ENCODE measurements at places on chromosomes 12 and 14.
A peak's percentile ranks its signal among the peaks of the same experiment; 100 is the strongest.

GRCh38 chr14:105622329-105622955, 96.1 kb downstream of the TMEM121 start:
- DNase-seq: no peak

GRCh38 chr14:99596071-99596627, 7.9 kb downstream of the CCDC85C start:
- no peak for DNase-seq

DNA sequence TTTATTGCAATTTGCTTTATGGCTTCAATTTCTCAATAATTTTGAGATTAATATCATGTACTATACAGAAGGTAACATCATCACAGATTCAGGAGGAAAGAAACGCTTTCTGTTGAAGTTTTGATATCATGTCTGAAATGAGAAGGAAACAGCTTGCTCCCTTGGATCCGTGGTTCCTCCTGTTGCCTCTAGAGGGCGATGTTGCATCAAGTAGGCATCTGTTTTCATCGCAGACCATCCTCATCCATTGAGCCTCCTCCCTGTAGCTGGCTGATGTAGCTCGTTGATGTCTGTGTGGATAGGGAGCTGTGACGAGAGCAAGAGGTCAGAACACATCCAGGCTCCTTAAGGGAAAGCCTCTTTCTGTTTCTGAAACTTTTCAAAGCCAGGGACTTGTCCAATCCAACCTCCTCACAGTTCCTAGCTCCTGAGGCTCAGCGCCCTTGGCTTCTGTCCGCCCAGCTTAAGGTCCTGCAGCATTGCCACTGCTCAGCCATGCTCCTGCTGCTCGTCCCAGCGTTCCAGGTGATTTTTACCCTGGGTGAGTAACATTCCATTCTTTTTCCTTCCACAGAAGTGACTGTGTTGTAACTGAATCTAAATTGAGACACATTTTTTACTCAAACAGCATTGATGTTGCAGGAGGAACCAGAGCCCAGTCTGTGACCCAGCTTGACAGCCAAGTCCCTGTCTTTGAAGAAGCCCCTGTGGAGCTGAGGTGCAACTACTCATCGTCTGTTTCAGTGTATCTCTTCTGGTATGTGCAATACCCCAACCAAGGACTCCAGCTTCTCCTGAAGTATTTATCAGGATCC, 304.8 kb upstream of the OR4E1 start:
- no peak for DNase-seq

DNA sequence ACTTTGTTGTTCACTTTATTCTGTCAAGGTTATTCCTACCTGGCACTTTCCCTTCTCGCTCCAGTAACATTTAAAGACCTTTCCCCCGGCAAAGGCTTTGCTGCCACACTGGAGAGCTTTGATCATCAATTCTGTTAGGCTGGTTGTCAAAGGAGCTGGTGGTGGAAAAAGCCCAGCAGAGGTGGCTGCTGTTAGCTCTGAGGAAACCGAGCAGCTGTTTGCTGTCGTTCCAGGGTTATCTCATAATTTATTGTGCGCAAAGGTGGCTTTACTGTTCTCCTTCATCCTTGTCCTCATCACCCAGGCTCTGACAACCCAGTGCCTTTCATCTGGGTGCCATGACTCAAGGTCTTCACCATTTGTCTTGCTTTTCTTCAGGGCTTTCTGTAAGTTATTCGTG, 38.2 kb upstream of the CRADD start:
- DNase-seq: no peak

DNA sequence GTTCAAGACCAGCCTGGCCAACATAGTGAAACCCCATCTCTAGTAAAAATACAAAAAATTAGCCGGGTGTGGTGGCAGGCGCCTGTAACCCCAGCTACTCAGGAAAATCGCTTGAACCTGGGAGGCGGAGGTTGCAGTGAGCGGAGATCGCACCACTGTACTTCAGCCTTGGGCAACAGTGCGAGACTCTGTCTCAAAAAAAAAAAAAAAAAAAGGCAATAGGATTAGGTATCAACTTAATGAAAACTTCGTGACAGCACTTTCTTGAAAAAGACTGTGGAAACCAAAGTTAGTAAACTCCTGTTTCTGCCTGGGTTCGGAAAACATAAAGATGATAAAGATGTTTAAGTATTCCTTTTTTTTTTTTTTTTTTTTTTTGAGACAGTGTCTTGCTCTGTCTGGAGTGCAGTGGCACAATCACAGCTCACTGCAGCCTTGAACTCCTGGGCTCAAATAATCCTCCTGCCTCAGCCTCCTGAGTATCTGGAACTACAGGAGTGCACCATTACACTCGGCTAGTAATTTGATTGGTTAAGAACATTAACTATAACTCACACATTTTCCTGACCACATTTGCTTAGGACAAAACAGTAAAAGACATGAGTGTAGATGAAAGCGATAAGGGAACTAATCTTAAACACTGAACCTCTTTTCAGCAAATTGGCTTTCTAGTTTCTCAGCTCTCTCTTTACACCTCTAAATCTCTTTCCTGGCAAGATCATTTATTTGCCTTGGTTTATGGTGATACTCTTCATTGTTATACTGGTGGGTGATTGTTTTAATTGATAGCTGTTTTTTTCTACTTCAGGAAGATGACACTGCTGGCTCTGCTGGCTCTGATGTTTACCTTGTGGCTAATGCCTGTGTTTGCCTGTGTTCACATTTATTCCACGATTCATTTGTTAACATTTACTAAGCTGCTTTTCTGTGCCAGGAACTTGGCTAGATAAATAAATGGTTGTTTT, 15.8 kb downstream of the HIF1A start:
- DNase-seq: no peak

- no peak for DNase-seq
Observed at GRCh38 chr12:15318841-15319240, 3.5 kb upstream of the PTPRO start.

- DNase-seq: peak; percentile 57
Observed at GRCh38 chr12:6613015-6613775, 6.0 kb upstream of the CHD4 start.

DNA sequence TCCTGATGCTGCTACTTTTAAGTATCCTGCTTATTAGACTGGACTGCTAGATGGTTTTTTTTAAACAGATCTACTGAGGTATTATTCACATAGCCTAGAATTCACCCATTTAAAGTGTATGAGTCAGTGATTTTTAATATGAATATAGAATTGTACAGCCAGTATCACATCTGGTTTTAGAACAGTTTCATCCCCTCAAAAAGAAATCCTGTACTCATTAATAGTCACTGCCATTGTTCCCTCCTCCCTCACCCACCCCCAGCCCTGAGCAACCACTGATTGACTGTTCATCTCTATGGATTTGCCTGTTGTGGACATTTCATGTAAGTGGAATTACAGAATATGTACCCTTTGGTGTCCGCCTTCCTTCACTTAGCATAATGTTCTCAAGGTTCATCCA, 98.4 kb downstream of the PPP2R5C start:
- DNase-seq: no peak

DNA sequence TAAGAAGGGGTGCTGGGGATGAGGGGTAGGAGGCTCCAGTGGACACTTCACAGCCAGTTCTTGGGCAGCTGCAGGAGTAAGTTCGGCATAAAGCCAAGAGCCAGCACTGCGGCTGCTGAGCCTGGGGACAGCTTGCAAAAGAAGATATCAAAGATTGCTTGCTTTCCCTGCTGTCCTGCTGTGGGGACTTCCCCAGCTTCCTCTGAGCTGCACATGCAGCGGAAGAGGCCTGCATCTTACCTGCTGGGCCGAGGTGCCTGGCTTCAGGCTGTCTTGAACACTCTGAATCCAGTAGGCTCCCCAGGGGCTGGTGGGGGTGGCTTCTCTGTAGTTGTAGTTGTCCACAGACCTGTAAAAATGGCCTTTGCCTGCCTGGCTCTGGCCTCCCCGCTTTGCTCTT, 1.3 kb downstream of the CHGA start:
- DNase-seq: no peak

DNA sequence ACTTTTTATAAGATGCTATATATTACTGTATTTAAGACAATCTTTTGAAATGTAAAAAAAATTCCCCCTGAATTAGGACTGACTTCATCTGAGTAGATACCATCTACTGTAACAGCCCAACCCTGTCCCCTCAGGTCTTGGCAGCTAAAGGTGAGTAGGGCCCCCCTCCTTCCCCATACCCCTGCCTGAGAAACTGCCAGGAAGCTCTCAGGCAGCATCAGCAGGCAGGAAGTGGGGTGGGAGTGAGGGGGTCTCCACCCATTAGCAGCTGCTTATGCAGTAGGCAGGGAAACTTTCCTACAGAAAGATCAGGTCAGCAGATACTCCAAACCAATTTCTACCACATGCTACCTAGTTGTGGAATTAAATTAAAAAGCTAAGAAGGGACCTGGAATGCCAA, 62.5 kb downstream of the PAX9 start:
- no peak for DNase-seq

GRCh38 chr12:105819549-105819948, 319.2 kb downstream of the NUAK1 start:
- DNase-seq: no peak

DNA sequence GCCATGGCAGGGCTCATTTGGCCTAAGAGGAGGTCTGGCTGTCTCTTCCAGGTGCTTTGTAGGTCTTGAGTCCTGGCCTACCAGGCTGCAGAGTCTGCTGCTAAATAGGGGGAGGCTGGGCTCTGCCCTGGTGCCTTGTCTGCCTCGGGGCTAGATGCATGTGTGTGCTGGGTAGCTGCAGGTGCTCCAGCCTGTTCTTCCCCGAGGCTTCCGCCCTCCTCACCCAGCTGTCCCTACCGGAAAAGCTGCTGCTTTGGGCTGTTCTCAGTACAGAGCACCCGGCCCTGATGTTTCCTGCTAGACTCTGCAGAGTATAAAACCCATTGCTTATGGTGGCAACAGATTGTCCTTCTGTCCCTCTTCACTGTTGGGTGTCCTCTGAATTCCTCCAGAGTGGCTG, 37.7 kb downstream of the RAB35 start:
- DNase-seq: no peak

DNA sequence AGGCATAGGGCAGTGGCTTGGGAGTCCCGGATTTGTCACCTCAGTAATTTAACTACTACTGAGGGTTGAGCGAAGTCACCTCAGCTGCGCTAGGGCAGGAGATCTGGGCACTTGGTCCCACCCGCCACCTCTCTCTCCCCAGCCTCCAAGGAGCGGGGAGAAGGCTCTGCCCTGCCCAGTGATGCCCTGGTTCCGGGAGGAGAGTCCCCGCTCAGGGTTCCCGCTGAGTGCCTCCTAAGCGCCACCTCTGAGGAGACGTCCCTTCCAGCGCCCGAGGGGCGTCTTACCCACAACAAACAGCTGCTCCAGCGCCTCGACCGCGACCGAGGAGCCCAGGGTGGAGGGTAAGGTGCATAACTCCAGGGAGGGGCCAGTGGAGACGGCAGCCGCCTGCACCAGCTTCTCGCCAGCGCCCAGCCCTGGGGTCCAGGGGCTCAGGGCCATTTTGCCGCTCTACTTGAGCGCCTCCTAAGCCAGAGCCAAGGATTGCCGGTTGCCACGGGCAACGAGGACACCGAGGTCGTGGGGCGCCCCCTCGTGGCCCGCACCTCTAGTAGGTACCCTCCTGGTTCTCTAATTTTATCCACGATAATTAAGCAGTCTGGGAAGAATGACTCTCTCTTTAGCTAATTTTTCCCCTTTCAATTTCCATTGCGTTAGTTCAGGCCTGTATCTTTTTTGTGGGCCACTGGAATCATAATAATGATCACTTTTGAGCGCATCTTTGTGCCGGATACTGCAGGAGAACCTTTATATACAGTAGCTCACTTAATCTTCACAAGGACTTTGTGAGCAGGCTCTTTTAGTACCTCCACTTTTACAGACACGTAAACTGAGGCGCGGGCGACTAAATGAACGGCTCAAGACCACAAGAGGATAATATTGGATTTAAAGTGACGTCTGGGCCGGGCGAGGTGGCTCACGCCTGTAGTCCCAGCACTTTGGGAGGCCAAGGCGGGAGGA, at the start of gene CCDC175:
CCDC175 (minus strand) TSS at position 481 of the 963 bp plus-strand sequence; CDS start at position 444, 37 bp downstream.
- DNase-seq: peak; percentile 68

- no peak for DNase-seq
Observed at GRCh38 chr12:51171884-51172514, 936 bp downstream of the TFCP2 start.

GRCh38 chr12:95517246-95517645, 34.0 kb downstream of the USP44 start:
- no peak for DNase-seq

DNA sequence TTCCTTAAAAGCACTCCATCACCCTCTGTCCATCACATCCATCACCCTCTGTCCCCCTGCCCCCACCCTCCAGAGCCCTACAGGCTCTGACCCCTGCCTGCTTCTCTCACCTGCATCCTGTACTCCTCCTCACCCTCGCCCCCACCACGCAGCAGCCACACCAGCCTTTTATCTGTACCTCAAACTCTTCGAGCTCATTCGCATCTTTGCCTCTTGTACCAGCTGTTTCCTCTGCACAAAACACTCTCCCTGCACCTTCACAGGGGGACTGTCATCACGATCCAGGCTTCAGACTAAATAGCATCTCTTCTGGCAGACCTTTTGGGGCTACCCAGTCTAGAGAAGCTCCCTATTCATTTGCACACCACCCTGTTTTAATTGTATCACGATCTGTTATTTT, 24.1 kb downstream of the TMEM229B start:
- DNase-seq: no peak

DNA sequence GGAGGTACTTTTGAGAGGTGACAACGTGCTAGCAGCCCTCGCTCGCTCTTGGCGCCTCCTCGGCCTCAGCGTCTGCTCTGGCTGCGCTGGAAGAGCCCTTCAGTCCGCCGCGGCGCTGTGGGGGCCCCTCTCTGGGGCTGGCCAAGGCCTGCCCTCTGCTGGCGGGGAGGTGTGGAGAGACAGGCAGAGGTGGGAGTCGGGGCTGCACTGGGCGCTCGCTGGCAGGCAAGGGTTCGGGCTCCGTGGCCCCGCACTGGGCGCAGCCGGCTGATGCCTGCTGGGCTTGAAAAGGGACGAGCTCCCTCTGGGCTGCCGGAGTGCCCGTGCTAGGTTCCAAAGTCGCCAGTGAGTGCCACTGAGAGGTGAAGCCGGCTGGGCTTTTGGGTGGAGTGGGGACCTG, 580.0 kb downstream of the DIO2 start:
- no peak for DNase-seq

DNA sequence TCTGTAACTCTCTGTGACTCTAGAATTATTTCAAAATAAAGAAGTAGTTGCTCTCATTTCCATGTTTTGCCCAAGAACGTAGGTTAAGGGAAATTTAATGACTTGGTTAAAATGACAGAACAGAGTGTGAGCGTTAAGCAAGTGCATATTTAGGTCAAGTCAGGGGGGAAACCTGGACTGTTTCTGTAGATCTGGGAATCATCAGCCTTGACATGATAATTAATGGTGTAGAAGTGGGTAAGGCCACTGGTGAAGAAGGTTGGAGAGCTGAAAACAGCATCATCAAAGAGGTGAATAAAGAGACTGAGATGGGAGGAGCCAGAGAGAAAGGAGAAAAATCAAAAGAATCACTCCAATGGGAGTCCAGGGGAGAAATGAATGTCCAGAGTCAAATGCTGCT, 49.4 kb upstream of the STK38L start:
- no peak for DNase-seq

GRCh38 chr12:49296034-49296835, 1.3 kb downstream of the PRPH start:
- DNase-seq: no peak

GRCh38 chr12:13288501-13288900, 92.0 kb downstream of the EMP1 start:
- no peak for DNase-seq
